ENCODE measurements at places on chromosomes 2 and 18.

GRCh38 chr18:58584200-58585127, 44.4 kb downstream of the ALPK2 start:
- no peak for DNase-seq

DNA sequence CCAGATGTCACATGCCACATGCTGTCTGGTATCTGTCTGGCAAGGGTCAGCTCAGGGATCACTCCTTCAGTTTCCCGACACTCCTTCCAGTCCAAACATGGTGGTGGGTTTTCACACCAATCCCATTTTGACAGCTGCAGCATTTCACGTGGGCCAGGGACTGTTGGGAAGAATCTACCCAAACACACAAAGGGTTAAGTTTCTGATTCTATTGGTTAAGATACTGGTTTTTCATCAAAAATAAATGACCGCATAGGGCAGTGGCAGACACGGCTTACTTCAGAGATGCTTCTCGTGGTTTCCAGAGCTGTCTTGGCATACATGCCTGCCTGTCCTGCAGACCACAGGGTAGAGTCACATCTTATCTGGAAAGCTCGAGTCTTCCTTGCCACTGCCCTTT, 79.7 kb downstream of the PSMG2 start:
- no peak for DNase-seq

GRCh38 chr2:46846536-46846935, 69.1 kb downstream of the MCFD2 start:
- DNase-seq: no peak

- DNase-seq: no peak
Observed at GRCh38 chr18:26121476-26121875, 12.2 kb upstream of the PSMA8 start.

DNA sequence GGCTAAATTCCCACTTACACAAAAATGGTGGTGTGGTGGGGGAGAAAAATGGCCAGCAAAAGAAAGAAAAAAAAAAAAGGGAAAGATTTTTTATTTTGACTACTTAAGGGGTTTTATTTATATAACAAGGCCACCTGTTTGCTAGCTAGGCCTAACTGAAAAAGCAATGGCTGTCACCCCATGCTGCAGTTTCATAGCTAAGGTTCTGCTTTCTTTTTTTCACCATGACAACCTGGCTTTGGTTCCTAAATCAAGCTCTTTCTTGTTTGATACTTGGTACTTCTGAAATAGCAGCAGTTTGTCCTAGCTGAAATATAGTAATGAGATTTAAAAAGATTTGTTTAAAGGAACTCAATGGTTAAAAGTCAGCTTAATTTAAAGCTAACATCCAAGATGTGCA, 433.2 kb upstream of the MEX3C start:
- no peak for DNase-seq

DNA sequence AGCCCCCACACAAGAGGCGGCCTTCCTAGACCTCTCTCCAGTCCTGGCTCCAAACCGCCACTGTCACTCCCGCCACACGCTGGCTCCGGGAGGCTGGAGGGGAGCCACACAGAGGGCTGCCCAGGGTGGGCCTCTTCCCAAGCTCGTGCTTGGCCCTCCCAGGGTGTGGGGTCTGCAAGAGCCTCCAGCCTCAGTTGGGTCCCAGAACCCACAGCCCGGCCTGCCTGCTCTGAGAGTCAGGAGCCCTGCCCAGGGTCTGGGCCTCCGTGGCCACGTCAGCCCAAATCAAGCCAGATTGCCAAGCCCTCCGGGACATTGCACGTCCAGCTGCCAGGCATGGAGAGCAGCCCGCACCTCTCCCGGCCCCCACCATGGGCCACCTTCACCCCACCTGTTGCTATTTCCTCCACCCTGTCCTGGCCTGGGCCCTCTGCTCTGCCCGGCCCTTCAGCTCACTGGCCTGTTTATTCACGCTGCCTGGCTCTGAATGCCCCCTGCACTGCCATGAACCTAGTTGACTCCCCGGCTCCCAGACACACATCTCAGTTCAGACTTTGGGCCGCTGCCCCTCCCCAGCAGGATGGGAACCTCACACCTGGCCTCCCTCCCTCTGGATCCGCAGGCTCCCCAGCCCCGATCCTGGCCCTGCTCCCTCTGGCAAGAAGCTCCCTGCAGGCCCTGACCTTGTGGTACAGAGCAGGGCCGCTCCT, 61.0 kb downstream of the BIN1 start:
- DNase-seq: no peak

DNA sequence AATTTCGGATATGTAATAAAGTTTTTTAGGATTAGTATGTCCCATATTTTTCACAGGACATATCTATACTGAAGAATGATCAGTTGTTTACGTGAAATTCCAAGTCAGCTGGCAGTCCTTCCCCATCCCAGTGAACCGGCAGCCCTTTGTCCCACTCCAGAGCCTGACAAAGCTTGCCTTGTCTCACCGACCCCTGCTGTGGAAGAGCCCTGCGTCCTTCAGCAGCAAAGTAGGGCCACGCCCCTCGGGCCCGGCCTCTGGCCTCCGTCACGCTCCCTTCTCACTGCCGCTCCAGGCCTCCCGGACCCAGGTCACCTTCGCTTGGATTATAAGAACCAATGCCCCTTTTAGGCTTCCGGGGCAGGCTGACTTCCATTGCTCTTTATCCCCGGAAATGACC, 89.8 kb upstream of the TGIF1 start:
- DNase-seq: no peak

DNA sequence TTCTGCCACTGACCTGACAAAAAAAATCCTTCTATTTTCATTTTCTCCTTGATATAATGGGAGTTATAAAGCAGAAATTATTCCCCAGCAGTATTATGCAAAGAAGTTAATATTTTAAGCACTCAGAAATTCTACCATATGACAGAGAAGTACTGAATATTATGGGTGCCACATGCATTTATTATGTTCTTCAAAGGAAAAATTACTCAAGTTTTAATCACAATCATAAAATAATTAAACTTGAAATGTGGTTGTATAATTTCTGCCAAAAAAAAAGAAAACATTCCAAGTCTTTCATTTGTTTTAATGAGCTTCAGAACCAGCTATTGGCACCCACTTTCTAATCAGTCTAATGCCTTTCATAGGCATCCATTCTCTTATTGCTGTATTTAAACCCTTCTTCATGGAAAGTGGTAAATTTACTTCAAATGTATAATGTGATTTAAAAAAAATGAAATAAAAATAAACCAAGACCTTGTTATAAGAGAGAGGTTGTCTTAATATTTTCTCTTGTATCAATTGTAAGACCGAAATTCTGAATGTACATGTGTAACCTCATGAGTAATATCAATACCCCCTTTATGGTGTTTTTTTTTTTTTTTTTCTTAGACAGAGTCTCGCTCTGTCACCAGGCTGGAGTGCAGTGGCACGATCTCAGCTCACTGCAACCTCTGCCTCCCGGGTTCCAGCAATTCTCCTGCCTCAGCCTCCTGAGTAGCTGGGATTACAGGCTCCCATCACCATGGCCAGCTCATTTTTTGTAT, 302.3 kb downstream of the IRS1 start:
- DNase-seq: no peak

DNA sequence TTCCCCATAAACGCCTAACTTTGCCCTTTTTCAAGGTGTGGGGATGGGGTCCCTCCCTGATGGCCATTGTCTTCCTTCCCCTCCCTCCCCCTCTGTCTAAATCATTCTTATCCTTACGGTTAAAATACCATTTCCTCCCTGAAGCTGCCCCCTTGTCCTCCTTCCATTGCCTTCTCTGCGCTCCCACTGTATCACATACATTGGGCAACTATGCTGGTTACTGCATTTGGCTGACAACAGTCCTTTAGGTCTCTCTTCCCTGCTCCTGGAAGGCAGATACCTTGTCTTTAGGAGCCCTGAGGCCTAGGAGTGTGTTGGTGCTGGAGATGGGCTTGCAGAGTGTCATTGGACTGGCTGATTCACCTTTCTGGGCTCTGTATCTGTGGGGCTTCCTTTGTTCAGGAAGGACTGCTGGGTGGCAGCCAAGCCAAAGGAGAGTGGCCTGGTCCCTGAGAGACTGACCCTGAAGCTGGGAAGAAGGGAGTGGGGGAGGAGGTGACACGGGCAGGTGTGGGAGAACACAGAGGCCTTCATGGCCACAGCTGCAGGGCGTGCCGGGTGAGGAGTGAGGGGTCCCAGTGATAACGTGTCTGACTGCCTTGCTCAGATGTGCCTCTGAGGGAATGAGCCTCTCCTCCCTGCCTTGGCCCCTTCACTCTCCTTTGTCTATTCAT, 2.2 kb downstream of the WNT6 start:
- no peak for DNase-seq

DNA sequence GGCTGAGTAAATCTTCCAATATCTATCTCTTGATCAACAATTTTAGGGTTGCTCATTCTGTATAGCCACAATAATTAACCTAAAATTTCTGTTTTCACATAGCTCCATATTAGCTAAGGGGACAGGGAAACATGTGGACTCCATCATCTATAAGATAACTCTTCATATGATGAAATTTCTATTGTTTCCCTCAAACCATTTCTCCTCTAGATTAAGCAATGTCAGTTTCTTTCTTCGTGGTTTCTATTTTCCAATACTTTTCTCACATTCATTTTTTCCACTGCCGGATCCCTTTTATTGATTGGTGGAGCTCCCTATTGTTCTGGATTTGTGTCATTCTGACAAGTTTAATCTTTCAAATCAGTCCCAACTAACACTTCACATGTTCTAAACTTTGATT, 1221.3 kb upstream of the ZEB2 start:
- DNase-seq: no peak

DNA sequence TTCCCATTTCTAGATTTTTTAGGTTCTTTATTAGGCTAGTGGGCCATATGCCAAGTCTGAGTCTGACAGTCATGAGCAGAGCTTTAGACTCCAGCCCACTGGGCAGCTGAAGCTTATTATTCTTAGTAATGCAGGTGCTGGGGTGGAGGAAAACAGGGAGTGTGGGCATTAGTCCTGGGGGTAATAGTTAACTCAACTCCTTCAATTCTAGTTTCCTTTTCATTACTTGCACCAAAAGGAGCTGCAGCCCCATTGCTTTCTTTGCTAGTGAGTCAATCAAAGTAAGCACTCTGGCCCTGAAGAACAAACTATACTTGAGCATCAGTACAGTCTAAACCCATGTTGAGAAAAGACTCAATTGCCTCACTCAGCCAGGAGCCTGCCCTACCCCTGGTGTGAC, 35.5 kb downstream of the ICOS start:
- DNase-seq: no peak

DNA sequence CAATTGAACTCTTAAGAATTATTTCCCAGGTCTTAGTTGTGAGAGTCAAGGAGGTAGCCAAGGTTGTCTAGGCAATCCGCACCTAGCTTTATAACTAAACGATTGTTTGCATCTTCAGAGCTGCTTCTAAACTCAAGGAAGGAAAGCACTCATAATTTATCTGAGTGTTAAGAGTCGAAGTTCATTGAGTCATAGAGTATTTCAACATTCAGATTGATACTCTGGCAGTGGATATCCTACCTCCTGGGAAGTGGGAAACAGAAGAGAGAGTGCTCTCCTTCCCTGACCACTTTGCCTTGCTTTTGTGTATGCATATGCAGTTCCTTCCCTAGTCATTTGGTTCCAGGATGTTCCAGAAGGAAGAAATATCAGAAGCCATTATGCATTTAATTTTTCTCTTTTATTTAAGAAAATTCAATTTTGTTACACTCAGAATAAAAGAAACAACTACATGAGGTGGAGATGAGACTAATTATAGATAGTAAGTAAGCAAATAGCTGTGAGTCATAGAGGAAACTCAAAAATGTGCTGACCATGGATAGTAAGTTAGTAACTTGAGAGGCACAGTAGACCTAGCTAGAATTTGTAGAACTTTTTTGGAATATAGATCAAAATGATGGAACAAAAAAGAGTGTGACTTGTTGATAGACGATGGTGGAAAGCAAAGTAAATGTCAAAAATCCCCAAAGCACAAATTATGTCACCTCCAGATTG, 35.4 kb upstream of the FSHR start:
- DNase-seq: no peak

DNA sequence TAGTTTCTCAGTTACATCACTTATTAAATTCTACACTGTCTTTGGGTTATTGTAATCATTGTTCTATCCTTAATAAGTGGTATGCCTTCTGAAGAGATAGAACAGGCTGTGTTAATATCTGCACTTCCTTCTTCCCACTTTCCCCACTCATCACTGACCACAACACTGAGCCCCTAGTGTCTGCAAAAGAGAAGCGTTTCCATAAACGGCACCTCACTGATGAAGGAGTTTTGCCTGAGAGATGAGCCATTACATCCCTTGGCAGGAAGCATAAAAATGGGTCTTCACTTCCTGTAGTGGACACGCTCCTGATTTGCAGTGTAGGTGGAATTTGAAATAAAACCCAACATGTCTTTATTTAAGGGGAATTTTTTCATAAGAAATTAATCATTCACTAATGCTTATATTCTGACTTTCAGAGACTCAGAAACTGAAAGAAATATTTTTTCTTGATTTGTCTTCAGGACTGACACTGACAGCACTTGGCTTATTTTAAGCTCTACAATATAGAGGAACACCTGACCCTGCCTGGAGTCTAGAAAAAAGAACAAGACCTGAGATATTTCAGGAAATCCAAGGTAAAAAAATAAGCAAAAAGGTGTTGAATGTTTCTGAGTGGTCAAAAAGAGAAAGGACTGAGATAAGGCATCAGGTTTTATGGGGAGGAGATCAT, 275.3 kb downstream of the RAD51AP2 start:
- no peak for DNase-seq

DNA sequence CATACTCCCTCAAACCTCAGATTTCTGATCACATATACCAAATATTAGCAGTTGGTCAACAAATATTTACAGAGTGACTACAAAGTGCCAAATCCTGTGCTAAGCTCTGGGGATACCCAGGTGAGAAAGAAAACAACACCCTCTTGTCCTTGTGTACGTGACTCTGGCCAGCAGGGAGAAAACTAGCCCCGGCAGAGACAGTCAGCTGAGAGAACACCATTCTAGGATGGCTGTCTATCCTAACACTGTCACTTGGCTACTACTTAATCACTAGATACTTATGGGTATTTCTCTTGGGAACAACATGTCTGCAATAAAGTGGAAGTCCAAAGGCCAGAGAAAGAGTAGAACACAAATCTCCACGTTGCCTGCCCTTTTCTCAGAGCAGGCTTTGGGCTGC, 57.9 kb upstream of the CD226 start:
- DNase-seq: no peak

DNA sequence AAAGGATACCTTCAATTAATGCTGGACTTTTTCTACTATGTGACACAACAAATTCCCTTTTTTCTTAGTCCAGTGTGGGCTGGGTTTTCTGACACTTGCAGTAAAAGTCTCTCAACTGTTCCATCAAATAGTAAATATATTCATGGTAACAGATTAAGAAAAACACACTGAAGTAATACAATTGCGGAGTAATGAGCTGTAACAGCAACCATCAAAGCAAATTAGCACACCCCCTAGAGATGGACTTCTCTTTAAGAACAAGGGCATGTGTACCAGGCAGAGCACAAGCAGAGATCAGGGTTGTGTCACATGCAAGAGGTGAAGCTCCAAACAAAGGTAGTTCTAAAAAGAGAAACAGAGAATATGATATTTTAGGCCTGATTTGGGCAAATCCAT, 72.7 kb upstream of the CHRNA1 start:
- DNase-seq: no peak

- no peak for DNase-seq
Observed at GRCh38 chr18:75047240-75047961, 161.5 kb downstream of the PTGR3 start.
